ENCODE measurements at places on chromosomes 5 and 9.
A peak's percentile ranks its signal among the peaks of the same experiment; 100 is the strongest.

DNA sequence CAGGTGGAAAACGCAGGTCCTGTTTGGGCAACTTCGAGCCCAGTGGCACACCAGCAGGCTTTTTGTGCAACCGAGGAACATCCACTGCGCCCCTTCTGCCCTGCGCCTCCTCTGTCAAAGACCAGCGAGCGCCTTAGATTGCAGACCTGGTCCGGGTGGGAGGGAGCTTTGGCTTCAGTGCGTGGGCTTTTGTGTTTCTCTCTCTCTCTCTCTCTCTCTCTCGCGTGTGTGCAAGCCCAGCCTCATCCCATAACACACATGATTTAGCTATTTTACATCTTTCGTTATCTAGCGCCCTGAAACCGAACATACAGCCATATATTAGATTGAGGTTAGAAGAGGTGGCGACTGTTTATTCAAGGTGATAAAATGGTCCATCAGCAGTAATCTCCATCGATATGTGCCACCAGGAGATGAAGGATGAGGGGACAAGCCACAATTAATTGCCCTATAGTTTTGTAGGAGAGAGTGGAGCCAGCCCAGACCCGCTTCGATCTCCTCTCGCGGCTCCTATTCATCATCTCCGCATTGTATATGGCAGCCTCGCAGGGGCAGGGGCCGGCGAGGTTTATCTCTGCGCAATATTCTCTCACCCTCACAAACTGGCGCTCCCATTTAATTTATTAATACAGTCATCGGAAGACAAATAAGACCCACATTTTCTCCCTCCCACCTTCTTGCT, 5.3 kb downstream of the PRDM6 start:
- DNase-seq: no peak

- no peak for DNase-seq
Observed at GRCh38 chr9:127854184-127854806, at the start of gene ENG. ENG (minus strand) TSS chr9:127854658; CDS start chr9:127854355, 303 bp downstream.

GRCh38 chr5:58241389-58241788, 218.5 kb downstream of the PLK2 start:
- DNase-seq: no peak

- DNase-seq: no peak
Observed at GRCh38 chr9:88824711-88825110, 166.6 kb upstream of the S1PR3 start.

DNA sequence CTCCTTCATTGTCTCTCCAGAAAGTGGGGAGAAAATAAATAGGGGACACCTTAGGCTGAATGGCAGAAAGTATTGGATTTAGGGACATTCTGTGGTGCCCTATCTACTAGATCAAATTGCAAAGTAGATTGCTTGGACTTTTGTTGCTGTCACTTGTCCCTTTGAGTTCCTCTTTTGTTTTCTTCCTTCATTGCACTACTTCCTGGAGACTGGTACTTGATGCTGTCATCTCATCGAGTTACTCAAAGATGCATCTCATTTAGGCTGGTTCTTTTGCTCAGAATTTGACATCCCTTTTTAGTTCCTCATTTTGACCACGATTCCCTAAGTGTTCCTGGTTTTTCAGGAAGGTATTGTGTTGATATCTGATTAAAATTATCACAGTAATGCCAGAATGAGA, 137.6 kb downstream of the ADGRV1 start:
- DNase-seq: no peak

DNA sequence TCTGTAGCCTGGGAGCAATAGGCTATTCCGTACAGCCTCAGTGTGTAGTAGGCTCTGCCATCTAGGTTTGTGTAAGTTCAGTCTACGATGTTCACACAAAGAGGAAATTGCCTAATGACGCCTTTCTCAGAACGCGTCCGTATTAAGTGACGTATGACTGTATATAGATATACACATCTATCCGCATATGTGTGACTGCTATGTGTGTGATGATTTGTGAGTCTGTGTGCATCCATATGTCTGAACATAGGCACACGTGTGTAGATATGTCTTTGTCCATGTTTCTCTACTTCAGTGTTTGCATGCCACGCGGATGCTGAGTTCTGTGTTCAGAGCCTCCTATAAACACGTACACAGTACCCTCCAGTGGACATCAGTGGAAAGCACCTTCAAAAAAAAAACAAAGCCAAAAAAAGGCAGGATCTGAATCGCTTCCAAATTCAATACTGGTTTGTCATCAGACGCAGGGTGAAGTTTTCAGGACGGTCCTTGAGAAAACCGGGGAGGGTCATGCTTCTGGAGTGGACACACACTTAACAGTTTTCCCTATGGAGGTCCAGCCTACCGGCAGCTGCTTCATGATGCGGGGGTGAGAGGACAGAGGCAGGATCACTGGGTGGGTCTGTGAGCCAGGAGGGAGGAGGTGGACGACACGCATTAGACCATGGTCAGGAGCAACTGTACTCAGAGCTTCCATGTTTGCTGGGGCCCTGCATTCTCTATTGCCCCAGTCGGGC, 29.5 kb upstream of the ALDH1B1 start:
- DNase-seq: no peak

DNA sequence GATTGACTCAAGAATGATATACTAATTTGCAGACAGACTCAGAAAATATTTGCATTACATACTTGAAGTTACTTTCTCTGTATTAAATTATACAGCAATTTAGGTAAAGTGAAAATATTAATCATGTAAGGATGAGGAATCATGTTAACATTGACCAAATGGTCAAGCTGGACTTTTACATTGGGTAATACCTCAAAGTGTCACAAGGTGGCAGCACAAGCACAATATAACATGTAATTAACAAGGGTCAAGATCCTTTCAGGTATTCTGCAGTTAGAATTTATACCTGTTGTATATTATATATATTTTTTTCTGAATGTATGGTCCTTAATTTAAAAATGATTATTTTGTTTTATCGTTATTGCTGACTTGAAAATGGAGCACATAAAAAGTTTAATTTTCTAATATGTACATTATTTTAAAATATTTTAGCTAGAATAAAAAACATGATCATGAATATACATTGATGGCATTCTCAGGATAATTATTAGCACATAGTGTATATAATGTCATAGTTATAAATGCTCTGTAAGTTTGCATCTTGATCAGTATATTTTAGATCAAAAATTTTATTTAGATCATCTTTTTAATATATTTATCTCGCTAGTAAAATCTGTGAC, 8.6 kb downstream of the HAPLN1 start:
- DNase-seq: no peak

DNA sequence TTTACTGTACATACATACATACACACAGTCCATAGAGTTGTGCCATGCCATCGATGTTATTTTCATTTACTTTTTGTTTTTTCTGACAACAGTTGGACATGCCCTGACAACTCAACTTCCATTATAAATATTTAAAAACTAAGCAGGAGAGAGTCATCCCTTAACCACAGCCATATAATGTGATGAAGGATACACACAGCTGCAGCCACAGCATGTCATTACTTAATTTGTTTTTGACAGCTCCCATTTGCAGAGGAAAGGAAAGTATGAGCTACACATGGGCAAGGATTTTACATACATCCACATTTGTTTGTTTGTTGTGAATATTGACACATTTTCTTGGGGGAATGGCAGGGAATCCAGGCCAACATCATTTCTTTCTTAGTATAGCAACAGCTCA, 91.5 kb upstream of the TUT7 start:
- no peak for DNase-seq

DNA sequence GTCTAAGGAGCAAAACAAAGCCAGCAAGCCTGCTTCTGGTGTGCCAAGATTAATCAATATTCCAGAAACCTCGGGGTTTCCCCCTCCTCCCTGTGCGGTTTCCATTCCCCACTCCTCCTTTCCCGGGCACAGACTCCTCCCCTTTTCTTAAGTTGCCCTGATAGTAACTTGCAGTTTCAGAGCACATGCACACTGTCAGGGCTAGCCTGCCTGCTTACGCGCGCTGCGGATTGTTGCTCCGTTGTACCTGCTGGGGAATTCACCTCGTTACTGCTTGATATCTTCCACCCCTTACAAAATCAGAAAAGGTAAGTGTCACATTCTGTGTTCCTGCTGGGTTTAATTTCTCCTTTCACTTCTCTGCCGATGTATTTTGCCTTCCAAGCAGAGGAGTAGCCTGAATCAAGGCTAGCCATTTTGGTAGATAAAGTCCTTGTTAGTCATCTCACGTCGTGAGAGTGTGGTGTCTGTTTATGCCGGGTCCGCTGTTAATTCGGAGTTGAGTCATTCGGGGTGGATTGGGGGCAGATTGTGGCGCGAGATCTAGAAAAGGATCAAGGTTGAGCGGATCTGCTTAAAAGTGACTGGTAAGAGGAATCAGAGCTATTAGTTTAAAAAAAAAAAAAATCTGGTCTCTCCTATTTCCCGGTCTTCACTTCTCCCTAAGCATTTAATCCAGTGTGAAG, at the start of gene SLC1A3:
Gene SLC1A3 (plus strand): TSS at position 179 of the 686 bp plus-strand sequence. CDS start 1,818 bp downstream, outside the sequence.
- peak; percentile 68 for DNase-seq

GRCh38 chr9:126147936-126148870, 178.4 kb upstream of the MVB12B start:
- peak; percentile 29 for DNase-seq

GRCh38 chr9:68951879-68952659, 61.8 kb downstream of the PRKACG start:
- no peak for DNase-seq

GRCh38 chr9:130301483-130302286, 36.1 kb downstream of the HMCN2 start:
- no peak for DNase-seq

GRCh38 chr5:112412346-112412745, 6.7 kb downstream of the EPB41L4A start:
- no peak for DNase-seq

GRCh38 chr5:122753500-122753899, 21.4 kb upstream of the SNX2 start:
- DNase-seq: no peak

Measured in activated CD8-positive, alpha-beta memory T cell treated with anti-CD3 and anti-CD28 coated beads, Interleukin-2, amount 50 U/mL, for 48 hours (primary cell).